ENCODE measurements at places on chromosomes 7 and 10.

DNA sequence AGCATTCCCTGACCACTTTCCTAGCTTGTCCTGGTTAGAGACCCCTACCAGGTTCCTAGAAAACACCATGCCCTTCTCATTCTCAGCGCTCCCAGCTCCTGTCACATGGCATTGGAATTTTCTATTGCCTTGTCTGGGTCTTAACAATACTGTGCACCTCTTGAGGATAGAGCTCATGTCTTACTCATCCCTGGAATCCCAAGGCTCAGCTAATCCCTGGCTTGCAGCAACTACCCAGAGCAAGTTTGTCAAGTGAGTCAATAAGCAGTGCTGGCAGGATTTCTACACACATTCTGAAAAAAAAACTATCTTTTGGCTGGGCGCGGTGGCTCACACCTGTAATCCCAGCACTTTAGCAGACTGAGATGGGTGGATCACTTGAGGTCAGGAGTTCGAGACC is 11.7 kb upstream of the PRDX3 start:
- DNase-seq, result peak; percentile 64

GRCh38 chr10:24701447-24701846 is 22.2 kb downstream of the ARHGAP21 start:
- no peak for DNase-seq

- DNase-seq, result no peak
These were observed 109.6 kb downstream of the NKX6-2 start for GRCh38 chr10:132676193-132676891.

- DNase-seq, result no peak
These were observed 104.6 kb upstream of the CACNA2D1 start for GRCh38 chr7:82548141-82548688.
